ENCODE measurements at places on chromosomes 6 and 20. TPM values are rescaled to one million over a fixed set of nuclear protein-coding genes. Genes with fewer than 3 reads are reported as not detected.

- DNase-seq = no peak
- no peak overlapping the region for H3K27ac ChIP-seq
- no peaks in the 10 kb centered on the region for H3K27me3 ChIP-seq
- H3K36me3 ChIP-seq = no peaks in the 10 kb centered on the region
- no peaks in the 10 kb centered on the region for H3K4me1 ChIP-seq
Measured at GRCh38 chr6:53646606-53647005, 18.9 kb downstream of the KLHL31 start.

GRCh38 chr20:6401893-6402557, 279.2 kb upstream of the FERMT1 start:
- no peaks in the 10 kb centered on the region for H3K36me3 ChIP-seq
- H3K27me3 ChIP-seq = no peaks in the 10 kb centered on the region
- no peak for DNase-seq
- no peak overlapping the region for H3K27ac ChIP-seq
- no peak overlapping the region for H3K4me3 ChIP-seq

GRCh38 chr6:75968143-75968542, 104.3 kb downstream of the IMPG1 start:
- no peaks in the 10 kb centered on the region for H3K4me1 ChIP-seq
- DNase-seq = no peak
- no peak overlapping the region for H3K27ac ChIP-seq
- no peak overlapping the region for H3K4me3 ChIP-seq
- H3K27me3 ChIP-seq = no peaks in the 10 kb centered on the region

SLC13A3 gene
- total RNA-seq = 8.6 TPM

TMEM14C gene
- total RNA-seq = 131 TPM
